ENCODE measurements at places on chromosomes 4 and X. TPM values are rescaled to one million over a fixed set of nuclear protein-coding genes. Genes with fewer than 3 reads are reported as not detected.

DNA sequence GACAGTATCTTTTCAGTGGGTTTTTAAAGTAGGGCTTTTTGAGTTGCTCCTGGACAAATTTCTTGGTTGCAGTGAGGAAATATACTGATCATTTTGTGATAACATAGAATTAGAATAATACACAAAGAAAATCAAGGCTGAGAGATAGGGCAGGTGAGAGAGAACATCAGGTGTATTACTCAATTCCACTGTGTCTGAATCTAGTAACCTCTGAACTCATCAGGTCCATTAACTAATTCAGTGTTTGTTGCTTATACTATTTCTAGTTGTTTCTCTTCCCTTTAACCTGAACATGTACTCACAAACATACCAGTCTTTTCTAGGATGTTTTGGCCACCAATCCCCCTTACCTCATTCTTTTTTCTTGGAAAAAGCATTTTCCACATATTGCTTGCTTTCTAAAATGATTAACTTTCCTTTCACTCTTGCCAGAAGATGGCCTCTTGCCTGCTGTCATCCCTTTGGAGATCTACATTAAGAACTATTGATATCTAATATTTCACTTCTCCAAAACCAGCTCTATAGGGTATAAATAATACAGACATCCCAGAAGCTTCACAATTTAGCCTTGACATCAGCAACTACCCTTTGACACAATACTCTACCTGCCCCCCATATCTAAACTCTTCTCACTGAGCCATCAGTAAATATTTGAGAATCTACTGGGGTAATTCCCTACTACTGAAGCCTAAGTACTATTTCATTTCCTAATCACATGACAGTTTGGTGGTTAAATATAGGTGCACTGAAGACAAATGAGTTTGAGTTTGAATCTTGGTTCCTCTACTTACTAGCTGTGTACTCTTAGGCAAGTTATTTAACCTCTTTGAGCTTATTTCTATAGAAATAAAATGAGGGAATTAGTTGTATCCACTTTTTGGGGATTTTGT, 470.8 kb upstream of the IGFBP7 start:
- H3K4me1 ChIP-seq, result no peaks in the 10 kb centered on the region
- H3K27me3 ChIP-seq, result no peaks in the 10 kb centered on the region
- H3K27ac ChIP-seq, result no peak overlapping the region
- no peaks in the 10 kb centered on the region for H3K36me3 ChIP-seq

GRCh38 chrX:22429704-22430103, 157.0 kb downstream of the CBLL2 start:
- H3K27ac ChIP-seq, result no peak overlapping the region
- no peaks in the 10 kb centered on the region for H3K36me3 ChIP-seq
- no peak for DNase-seq
- no peaks in the 10 kb centered on the region for H3K27me3 ChIP-seq
- no peak overlapping the region for H3K4me3 ChIP-seq

DNA sequence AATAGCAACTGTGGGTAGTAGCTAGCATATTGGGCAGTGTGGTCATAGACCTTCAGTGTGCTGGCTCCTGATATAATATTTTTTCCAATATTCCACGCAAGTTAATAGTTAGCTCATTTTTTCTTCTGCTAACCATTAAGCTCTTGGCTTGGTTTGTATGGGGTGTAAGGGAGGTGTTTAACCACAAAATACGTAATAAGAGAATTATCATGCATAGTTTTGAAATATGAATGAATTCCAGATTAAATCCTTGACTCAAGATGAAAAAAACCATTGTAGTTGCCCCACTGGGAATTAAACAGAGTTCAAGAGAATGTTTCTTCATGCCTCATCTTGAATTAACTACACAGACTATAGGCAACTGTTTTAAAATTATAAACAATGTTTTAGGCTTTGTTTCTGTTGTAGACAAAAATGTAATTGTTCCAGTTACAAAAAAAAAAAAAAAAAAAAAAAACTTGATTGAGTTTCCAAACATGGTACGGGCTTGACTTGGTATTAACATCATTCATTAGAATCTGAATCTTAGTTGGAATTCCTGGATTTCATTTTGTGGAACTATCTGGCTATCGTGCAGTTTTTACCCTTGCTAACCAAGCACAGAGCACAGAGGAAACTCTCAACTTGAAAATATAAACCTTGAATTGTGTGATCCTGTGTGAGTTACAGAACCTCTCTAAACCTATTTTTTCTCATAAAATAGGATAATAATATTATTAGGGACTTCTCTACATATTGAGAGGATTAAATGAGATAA, 28.4 kb downstream of the CXCL1 start:
- H3K36me3 ChIP-seq, result no peaks in the 10 kb centered on the region
- no peak overlapping the region for H3K27ac ChIP-seq
- H3K27me3 ChIP-seq, result no peaks in the 10 kb centered on the region
- H3K4me3 ChIP-seq, result no peak overlapping the region
- H3K4me1 ChIP-seq, result no peaks in the 10 kb centered on the region

- DNase-seq, result no peak
- peaks cover 6% of the 10 kb centered on the region for H3K4me1 ChIP-seq
- peaks cover 23% of the 10 kb centered on the region for H3K36me3 ChIP-seq
- H3K4me3 ChIP-seq, result no peak overlapping the region
Observed at GRCh38 chr4:47543331-47543730, 58.3 kb downstream of the ATP10D start.

The PPA2 gene
- 80.2 TPM for total RNA-seq

The GPRASP2 gene
- 0.16 TPM for total RNA-seq

All from activated CD8-positive, alpha-beta T cell treated with anti-CD3 and anti-CD28 coated beads, Interleukin-2, amount 10 ng/mL, durations not matched to agents 7 days and 5 days (primary cell).